Stimulated activated CD4-positive, alpha-beta T cell treated with anti-CD3 and anti-CD28 coated beads, Interleukin-1b, Interleukin-23, amount 100 ng/mL, for 4 hours (primary cell): ENCODE measurements at places on chromosomes 5 and 9.

DNA sequence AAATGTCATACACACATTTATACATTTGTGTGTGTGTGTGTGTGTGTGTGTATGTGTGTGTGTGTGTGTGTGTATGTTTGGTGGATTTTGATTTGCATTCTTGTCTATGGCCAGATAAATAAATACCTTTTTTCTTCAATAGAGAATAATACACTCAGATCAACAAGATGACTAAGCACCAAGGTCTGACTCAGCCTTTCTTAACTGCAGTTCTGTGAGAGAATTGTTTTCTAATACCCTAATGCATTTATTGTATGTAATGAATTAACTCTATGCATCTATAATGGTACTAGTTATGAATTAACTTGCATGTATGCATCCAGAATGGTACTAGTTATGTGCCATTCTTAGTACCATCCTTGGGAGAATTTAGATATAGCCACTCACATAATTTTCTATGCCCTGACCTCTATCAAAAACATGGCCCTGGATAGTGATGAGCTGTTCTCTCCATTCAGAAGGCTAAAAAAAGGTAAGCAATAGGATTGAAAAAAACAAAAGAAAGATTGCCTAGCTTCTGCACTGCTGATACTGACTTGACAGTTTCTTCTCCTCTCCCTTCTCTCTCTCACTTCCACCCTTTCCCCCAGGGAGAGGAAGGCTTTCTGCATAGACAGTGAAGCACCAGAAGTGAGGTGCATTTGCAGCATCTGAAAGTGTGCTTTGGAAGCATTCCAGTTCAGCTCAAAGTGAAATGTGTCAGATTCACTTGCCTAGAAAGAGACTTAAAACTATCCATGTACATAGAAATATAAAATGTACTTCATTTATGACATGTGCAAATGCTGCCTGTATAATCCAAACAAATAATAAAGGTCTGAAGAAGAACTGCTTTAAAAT is 55.1 kb upstream of the CCDC112 start:
- no peak for DNase-seq

DNA sequence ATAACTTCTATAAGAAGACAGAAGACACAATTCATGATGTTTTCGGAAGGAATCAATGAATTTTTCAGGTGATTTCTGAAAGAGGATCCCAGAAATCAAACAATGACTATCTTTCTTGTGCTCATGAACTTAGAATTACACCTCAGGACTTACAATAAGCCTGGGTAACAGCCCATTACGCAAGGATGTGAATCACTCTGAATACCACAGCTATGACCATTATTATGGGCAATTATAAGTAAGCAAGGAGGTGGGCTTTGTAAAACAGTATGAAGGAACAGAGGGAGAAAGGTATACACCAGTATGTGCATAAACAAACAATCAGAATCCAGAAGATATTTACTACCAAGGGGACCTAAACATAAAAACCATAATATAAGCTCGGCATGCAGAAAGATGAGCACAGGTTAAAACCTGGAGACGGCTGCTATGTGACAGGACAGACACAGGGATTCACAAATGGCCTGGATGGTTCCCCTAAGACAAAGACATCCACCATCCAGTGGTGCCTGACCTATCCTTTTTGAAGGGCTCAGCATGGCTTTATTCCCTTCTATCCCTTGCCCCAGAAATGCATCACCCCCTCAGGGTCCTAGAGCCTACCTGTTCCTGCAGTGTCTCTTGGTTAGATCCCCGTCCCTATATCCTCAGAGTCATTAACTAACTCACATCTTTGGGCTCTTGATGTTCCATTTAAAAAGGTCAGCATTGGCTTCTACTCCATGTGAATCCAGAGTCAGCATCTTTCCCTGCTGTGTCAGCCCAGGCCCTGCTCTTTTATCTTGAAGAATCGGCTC is 21.8 kb upstream of the PPP2CA start:
- no peak for DNase-seq

DNA sequence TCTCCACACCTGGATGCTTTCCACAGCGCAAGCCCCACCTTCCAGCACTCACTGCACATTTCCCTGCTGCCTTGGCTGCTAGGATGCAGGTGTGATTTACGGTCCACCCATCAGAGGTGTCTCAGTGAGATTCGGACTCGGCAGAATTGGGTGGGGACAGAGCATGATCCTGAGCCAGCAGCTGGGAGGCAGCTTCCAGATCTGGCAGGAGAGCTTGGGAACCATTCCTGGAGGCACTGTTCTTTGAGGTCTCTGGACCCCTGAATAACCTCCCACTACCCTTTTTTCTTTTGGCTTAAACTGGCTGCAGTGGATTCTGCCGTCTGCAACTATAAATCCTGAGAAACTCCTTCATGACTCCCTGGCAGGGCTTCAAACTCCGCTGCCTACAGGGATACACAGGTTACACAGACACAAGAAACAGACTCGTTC is 99.6 kb upstream of the PHYKPL start:
- no peak for DNase-seq

GRCh38 chr5:73312146-73312871 is 136.3 kb downstream of the FOXD1 start:
- DNase-seq = no peak

- no peak for DNase-seq
Observed at GRCh38 chr5:17431272-17432050, 66.6 kb upstream of the TAF11L2 start.

DNA sequence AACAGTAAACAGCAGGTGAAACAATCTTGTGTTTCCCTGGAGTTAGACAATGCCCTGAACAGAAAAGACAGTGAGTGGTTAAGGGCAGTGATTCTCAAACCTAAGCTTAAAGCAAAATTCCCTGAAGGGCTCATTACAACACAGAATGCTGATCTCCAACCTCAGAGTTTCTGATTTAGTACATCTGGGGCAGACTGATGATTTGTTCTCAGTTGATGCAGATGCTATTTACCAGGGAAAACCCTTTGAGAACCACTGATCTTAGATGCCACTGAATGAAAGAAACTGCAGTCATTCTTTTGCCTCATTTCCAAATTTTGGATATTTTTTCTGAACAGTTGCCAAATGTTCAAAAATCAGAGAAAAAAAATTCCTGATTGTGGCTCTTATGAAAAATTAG is 18.7 kb upstream of the ADAM19 start:
- no peak for DNase-seq

- DNase-seq = no peak
Observed at GRCh38 chr9:94606646-94607422, 13.2 kb upstream of the FBP2 start.

DNA sequence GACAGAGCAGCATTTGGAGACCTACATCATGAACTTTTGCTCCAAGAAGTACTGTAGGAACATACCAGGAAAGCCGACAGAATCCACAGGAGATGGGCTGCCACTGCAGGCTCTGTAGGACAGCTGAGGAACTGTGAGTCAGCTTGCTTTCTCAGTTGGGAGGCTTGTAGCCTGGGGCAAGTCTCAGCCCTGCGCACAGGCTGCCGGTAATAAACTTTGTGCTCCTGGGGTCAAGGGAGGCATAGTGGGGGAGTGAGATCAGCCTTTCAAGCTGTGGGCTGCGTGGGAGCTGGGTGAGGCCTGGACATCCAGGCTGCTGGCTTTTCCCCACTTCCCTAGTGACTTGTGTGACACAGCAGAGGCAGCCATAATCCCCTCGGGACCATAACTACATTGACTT is 718.0 kb upstream of the CDH10 start:
- DNase-seq = no peak

DNA sequence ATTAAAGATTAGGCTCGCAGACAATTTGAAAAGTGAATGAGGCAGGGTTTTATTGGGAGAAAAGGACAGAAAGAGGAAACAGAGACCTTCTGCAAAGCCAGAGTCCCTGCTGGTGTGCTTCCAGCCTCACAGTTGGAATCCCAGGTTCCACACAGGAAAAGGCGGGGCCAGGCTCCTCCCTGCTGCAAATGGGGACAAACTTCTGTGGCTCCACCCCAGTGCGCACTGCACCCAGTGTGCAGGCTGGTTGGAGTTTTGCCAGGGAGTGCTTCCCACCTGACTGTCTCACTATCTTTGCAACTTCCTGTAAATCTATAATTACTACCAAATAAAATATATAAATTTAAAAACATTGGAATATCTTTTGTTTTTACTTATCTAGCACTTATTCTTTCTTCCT is 386.0 kb upstream of the GRIN3A start:
- no peak for DNase-seq

DNA sequence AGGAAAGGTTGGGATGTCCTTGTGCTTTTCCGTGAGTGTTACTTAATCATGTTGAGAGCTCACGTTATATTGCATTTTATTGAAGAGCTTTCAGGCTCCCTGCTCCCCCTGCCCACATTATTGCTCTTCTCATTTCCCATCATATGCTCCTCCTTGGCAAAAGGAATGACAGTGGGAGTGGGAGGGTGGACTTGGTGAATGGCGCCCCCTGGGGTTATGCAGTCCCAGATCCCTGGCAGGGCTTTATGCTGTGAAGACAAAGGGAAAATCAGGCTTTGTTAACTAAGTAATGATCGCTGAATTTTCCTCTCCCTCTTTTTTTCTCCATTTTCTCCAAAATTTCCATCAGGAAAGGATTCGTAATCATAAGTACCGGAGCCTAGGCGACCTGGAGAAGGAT is 166.6 kb downstream of the SMARCA2 start:
- DNase-seq = no peak

DNA sequence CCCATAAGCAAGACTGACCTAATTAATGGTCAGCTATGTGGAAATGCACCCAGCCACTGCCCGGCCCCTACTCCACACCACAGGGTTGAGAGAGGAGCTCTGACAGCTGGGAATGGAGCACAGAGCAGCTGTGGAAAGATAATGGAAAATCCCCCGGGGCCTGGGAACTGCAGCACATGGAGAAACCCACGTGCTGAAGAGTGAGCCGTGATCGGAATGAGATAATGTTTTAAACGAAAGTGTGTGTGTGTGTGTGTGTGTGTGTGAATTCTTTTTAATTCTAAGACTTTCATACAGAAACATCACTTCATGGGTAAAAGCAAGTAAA is 13.1 kb upstream of the SLC12A7 start:
- DNase-seq = no peak

GRCh38 chr5:122693963-122694362 is 80.9 kb upstream of the SNX2 start:
- no peak for DNase-seq

DNA sequence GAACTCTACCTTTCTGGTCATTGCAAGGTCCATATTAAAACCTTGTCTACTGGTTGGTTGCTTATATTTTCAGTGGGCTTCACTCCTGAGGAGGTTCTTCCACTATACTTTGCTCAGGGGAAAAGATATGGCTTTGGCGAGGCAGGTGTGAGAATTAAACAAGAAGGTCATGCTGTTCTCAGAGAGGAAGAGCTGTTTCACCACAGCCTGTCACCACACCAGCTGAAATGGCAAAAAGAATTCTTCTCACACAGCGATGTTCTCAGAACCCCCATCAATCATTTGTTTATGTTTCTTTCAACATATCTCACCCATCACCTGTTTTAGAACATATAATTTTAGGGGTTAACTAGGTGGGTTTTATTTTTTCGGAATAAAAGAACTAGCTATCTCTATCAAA is 38.6 kb downstream of the CAPSL start:
- DNase-seq = no peak

- DNase-seq = no peak
Observed at GRCh38 chr5:139839918-139840317, 44.3 kb downstream of the PSD2 start.

- no peak for DNase-seq
Observed at GRCh38 chr5:57193757-57194413, 20.0 kb downstream of the GPBP1 start.

DNA sequence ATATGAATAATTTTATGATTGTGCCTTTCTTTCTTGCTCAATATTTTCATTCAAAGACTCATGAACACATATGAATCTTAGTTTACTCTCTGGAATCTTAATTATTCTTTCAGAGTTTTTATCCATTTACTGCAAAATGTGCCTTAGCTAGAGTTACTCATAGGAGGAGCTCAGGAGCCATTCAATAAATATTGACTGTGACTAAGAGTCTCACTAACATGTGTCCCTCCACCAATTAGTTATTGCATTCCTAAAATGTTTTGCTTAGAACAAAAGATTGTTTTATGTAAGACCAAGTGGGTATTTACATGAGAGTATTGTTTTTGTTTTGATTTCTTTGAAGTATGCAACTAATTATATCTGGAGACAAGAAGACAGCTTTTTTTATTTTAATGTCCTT is 218.4 kb upstream of the MAST4 start:
- no peak for DNase-seq

- DNase-seq = peak; percentile 69
Observed at GRCh38 chr9:94065535-94065961, 18.7 kb upstream of the PTPDC1 start.

DNA sequence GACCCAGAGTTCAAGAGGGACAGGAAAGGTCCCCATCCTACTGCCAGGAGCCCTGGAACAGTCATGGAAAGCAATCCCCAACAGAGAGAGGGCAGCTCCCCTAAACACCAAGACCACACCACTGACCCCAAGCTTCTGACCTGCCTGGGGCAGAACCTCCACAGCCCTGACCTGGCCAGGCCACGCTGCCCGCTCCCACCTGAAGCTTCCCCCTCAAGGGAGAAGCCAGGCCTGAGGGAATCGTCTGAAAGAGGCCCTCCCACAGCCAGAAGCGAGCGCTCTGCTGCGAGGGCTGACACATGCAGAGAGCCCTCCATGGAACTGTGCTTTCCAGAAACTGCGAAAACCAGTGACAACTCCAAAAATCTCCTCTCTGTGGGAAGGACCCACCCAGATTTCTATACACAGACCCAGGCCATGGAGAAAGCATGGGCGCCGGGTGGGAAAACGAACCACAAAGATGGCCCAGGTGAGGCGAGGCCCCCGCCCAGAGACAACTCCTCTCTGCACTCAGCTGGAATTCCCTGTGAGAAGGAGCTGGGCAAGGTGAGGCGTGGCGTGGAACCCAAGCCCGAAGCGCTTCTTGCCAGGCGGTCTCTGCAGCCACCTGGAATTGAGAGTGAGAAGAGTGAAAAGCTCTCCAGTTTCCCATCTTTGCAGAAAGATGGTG is 31.6 kb downstream of the CD180 start:
- no peak for DNase-seq

DNA sequence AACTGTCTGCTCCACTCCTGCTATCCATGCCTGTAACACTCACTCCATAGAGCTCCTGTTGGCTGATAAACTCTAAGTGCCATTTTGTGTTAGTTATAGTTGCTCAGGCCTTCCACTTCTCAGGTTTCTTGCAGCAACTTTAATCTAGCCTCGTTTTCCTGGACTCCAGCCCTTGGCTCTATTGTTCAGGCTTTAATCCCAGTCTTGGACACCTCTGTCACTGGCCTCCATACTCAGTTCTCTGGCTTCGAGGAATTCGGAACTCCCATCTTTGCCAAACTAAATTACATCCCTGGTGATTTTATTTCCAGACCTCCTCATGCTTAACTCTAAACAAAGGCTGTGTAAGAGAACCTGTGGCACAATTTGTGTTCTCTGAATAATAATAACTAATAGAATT is 39.8 kb downstream of the EMB start:
- no peak for DNase-seq

- no peak for DNase-seq
Observed at GRCh38 chr5:173642895-173643481, 26.5 kb upstream of the BOD1 start.

- no peak for DNase-seq
Observed at GRCh38 chr5:81239613-81240012, 6.5 kb downstream of the CKMT2 start.
